ENCODE measurements at places on chromosomes 11 and 22. TPM values are rescaled to one million over a fixed set of nuclear protein-coding genes. Genes with fewer than 3 reads are reported as not detected.

BATF2 gene
- polyA plus RNA-seq: not detected

TNNI2 gene
- polyA plus RNA-seq: not detected

PARVG gene
- polyA plus RNA-seq: not detected

APOA4 gene
- polyA plus RNA-seq: not detected

POTEH gene
- polyA plus RNA-seq: not detected

ASRGL1 gene
- 141 TPM for polyA plus RNA-seq

OR4C45 gene
- not detected for polyA plus RNA-seq

TRPM5 gene
- not detected for polyA plus RNA-seq

HBB gene
- not detected for polyA plus RNA-seq

ENTHD1 gene
- polyA plus RNA-seq: not detected

MS4A4A gene
- polyA plus RNA-seq: not detected

LMNTD2 gene
- polyA plus RNA-seq: 0.61 TPM

DDX25 gene
- polyA plus RNA-seq: 67.1 TPM

KIRREL3 gene
- polyA plus RNA-seq: 29.0 TPM

BAIAP2L2 gene
- polyA plus RNA-seq: 2.3 TPM

OR8H1 gene
- not detected for polyA plus RNA-seq

KMT2A gene
- polyA plus RNA-seq: 16.7 TPM

MRGPRX4 gene
- polyA plus RNA-seq: not detected
